ENCODE measurements at places on chromosomes 1 and 21.

- no peak for DNase-seq
These were observed 33.7 kb upstream of the PLA2G2C start for GRCh38 chr1:20220036-20220435.

GRCh38 chr1:234276151-234276788, 97.0 kb upstream of the COA6 start:
- no peak for DNase-seq

DNA sequence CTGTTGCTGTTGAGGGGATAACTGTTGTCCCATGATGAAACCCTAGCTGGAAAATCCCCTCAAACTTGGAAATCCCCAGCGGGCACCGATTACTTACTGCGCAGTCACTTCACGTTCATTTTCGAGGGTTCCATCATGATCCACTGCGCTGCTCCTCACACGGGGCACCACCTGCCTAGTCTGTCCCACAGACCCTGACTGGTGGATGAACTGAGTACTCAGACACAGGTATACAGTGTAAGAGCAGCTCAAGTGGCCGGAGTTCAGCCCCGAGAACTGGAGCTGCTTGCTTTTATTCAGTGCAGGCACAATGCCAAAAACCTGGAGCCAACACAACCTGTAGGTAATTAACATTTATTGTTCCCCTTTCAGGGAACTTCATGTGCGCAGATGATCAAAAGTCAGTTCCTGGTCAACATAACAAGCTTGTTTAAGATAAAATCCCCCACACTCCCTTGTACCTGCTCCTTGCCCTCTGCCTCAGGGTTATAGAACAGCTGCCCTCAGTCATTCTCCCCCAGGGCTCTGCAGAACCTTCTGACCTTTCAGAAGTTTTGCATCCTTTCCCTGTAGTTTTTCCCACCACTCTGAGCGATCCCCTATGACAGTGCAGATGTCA, 46.5 kb upstream of the PRELP start:
- DNase-seq, result no peak

DNA sequence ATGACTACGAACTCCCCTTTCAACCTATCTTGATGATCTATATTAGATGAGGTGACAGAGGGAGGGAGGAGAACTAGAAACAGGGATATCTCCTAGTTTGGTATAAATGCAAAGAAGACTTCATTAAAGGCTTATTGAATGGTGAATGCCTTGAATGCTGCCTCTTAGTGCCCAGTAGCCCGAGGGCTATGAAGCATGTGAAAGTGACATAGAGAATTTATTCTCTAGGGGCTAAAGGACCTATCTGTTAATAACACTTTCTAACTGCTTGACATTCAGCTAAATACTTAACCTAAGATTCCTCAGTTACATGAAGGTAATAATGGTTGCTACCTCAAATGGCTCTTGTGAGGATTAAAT, 764.1 kb downstream of the LTN1 start:
- DNase-seq, result no peak

GRCh38 chr1:183764981-183765380, 39.9 kb upstream of the RGL1 start:
- DNase-seq, result no peak

DNA sequence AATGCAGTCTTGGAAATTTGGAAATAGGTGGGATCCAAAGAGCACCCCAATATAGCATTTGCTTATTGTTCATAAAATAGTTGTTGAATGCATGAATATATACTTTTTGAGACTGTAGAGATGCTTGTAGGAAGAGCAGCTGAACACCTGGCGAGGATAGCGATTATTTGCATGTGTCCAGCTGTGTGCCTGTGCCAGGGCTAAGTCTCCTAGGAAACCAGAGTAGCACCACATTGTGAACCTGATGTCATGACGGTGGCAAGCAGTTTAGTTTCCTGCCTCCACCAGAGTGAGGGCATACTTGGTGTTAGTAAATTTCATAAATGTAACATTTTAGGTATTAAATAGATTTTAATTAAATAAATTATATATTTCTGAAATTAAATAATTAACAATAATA, 37.3 kb upstream of the IRF2BP2 start:
- DNase-seq, result no peak

DNA sequence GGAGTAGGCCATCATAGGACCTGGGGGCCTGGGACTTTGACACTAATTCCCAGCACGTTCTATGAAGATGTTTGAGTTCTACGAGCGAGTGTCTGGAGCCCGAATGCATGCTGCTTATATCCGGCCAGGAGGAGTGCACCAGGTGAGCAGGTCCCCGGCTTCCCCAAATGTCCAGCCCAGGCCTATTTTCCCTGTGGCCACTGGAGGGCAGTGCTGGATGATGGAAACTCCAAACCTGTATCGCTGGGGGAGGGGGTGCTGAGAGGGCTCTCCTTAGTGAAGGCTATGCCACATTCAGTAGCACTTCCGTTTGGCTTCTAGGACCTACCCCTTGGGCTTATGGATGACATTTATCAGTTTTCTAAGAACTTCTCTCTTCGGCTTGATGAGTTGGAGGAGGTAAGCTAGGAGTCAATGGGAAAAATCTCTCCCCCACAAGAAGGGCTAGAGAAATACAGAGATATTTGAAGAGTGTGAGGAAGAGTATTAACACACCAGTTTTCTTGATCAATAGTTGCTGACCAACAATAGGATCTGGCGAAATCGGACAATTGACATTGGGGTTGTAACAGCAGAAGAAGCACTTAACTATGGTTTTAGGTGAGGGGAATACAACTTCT, 5.2 kb upstream of the FCER1G start:
- DNase-seq, result peak; percentile 63

- no peak for DNase-seq
These were observed 986.6 kb upstream of the ADAMTS5 start for GRCh38 chr21:27953340-27954045.

DNA sequence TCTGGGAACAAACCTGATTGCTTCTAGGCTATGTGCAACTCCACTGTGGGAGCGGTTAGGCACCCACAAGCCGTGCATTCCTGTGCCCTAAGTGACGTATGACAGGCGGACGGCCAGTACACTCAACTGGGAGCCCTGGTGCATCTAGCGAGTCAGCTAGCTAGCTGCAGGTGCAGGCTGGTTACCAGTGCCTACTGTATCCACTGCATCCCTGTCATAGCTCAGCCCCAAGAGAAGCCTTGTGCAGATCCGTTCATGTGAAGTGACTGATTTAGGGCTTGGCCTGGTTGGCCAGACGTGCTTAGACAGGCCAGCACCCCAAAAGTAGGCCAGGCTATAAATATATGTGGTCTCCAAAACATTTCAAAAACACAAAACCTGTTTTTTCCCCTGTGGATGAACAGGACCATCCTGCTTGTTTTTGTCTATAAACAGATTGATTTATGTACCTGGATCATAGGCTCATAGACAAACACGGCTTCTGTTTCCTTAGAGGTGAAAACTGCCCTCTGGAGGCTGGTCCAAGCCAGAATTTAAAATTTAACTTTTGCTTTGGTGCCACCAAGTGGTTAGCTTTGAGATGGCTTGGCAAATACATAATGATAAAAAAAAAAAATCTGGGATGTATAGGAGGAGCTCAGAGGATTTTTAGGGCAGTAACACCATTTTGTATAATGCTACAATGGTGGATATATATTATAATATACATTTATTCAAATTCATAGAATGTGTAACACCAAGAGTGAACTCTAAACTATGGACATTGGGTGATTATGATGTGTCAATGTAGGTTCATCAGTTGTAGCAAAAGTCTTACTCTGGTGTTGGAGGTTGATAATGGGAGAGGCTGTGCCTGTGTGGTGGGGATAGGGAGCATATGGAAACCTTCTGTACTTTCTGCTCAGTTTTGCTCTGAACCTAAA, 68.5 kb downstream of the GIPC2 start:
- DNase-seq, result no peak

GRCh38 chr21:27722095-27722494, 755.2 kb upstream of the ADAMTS5 start:
- no peak for DNase-seq

- DNase-seq, result no peak
These were observed 28.1 kb downstream of the PTPN14 start for GRCh38 chr1:214523124-214523824.

GRCh38 chr1:211882381-211883004, 51.9 kb upstream of the LPGAT1 start:
- DNase-seq, result no peak

GRCh38 chr1:198901266-198901665, 262.4 kb downstream of the PTPRC start:
- DNase-seq, result no peak

- DNase-seq, result no peak
These were observed 739.7 kb downstream of the LTN1 start for GRCh38 chr21:28252928-28253327.

GRCh38 chr1:47803815-47804501, 193.2 kb downstream of the TRABD2B start:
- no peak for DNase-seq

GRCh38 chr1:197967066-197967465, 49.9 kb downstream of the LHX9 start:
- no peak for DNase-seq

- DNase-seq, result no peak
These were observed 10.0 kb upstream of the LBR start for GRCh38 chr1:225437710-225438437.

DNA sequence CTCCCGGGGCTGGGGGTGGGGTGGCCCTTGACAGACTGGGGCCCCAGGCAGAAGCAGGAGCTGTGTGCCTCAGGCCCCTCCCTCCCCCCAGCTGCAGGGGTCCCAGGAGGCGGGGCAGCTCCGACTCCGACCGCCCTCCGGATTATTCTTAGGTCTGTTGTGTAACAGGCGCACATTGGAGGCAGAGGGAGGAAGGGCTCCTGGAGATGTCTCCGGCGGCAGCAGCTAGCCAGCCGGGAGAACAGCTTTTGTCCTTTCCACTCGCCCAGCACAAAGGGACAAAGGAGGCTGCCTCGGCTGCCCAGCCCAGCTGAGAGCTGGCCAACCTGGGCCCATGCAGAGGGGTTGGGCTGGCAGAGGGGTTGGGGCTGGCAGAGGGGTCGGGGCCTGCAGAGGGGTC, 29.7 kb upstream of the PLCH2 start:
- DNase-seq, result no peak

DNA sequence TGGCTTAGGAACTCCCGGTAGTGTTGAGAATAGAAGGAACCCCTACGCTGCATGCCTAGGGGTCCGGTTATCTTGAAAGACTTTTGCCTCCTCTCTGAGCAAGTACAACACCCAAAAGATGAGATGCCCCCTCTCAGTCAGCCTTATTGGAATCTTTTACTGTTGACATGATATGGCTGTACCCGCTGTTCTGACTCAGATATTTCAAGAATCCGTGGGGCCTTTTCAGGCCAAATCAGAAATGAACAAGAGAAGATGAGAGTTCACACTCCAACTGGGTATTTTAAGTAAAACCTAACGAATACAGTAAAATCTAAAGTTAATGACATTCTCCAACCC, 164.2 kb downstream of the PPIAL4G start:
- DNase-seq, result no peak

DNA sequence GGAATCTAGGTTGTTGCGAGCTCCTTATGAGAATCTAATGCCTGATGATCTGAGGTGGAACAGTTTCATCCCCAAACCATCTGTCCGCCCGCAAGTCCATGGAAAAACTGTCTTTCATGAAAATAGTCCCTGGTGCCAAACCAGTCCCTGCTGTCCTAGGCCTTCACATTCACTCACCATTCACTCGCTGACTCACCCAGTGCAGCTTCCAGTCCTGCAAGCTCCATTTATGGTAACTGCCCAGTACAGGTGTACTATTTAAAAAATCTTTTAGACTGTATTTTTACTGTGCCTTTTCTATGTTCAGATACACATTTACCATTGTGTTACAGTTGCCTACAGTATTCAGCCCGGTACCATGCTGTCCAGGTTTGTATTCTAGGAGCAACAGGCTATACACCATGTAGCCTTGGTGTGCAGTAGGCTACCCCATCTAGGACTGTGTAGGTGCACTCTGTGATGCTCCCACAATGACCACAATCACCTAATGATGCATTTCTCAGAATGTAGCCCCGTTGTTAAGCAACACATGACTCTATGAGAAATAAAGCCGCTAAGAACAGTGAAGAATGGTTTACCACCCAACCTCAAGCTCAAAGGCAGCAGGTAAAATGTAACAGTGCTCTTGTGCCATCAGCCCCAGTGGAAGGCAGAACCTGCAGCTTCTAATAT, 2.4 kb downstream of the ECHDC2 start:
- DNase-seq, result no peak

DNA sequence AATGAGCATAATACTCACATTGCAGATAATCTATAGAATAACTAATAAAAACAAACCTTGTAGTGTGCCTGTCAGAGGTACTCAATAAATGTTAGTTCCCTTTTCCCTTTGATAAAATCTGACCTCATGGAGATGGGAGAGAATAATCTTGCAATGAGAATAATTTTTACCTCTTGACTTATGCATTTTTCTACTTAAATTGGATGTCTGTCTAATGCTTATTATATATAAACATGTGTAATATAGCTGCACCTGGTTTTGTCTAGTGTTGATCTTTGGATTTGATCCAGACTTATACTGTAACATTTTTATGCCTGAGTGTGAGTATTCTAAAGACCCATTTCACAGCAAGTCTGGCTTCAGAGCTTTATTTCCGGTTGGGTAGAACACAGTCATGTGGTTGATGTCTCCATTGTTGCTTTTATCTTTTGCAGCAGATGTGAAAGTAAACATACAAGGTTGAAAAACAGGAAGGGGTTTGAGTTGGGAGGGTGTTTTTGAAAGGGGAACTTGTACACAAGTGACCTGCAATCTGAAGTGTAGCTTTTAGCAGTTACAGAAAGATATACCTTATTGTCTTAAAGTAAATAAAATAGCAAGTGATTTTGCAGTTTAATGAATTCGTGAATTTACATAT, 12.4 kb downstream of the EPB41 start:
- no peak for DNase-seq

- DNase-seq, result no peak
These were observed 326.5 kb upstream of the ESRRG start for GRCh38 chr1:217049721-217050120.

- peak; percentile 25 for DNase-seq
These were observed 15.9 kb downstream of the PCSK9 start for GRCh38 chr1:55055084-55055882.

GRCh38 chr1:150696162-150696561, 792 bp downstream of the GOLPH3L start:
- DNase-seq, result no peak

- DNase-seq, result no peak
These were observed 78.9 kb upstream of the JAK1 start for GRCh38 chr1:65045022-65045817.

GRCh38 chr1:2468041-2468472, 8.0 kb upstream of the PLCH2 start:
- DNase-seq, result no peak

GRCh38 chr1:198564716-198565115, 24.2 kb upstream of the ATP6V1G3 start:
- no peak for DNase-seq

GRCh38 chr1:212959266-212960220, 9.2 kb downstream of the VASH2 start:
- no peak for DNase-seq

GRCh38 chr1:53160924-53161378, 18.5 kb upstream of the SLC1A7 start:
- DNase-seq, result no peak

GRCh38 chr1:20072771-20073170, 2.8 kb downstream of the PLA2G5 start:
- no peak for DNase-seq

- DNase-seq, result no peak
These were observed 42.0 kb downstream of the UBIAD1 start for GRCh38 chr1:11314959-11315358.
